ENCODE measurements at places on chromosomes 2 and 18.

- DNase-seq = no peak
Observed at GRCh38 chr18:31510319-31510718, 12.3 kb downstream of the DSG2 start.

DNA sequence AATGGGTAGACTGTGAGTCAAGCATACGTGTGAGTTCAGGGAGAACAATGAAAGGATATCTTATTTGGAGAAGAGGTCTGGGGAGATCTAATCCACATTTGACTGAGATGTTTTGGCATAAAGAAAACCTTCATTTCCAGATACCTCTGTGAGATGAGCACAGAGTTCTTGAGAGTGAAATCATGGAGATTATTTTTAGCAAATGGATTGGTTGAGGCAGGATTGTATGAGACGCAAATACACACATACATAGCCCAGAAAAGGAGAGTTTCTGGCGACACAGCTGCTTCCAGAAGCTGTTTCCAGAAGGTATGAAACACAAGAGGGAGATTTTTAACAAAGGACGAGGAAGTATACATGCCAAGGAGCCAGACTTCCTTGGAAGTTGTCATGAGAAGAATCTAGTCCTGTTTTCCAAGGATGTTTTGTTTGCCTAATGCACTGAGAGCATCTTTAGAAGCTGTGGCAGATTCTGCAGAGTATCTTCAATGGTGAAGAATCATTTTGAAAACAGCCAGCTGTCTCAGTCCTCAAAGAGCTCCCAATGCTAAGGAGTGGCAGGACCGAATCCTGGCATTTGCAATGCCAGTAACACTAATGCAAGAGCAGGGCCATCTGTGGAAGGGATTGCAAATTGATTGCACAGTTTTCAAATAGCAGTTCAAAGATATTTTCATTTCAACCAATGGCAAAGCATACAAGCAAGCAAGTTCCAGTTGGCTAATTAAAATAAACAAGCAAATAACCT lies 177.2 kb downstream of the SETBP1 start:
- DNase-seq = no peak

GRCh38 chr2:216221811-216222210 lies 112.7 kb downstream of the XRCC5 start:
- no peak for DNase-seq

- no peak for DNase-seq
Observed at GRCh38 chr2:107633580-107634147, 193.0 kb upstream of the RGPD4 start.

- DNase-seq = no peak
Observed at GRCh38 chr2:199903111-199903510, 8.0 kb upstream of the C2orf69 start.

GRCh38 chr2:241241669-241242068 lies 53.2 kb downstream of the ANO7 start:
- no peak for DNase-seq

GRCh38 chr18:62396381-62396780 lies 71.3 kb downstream of the TNFRSF11A start:
- DNase-seq = no peak

DNA sequence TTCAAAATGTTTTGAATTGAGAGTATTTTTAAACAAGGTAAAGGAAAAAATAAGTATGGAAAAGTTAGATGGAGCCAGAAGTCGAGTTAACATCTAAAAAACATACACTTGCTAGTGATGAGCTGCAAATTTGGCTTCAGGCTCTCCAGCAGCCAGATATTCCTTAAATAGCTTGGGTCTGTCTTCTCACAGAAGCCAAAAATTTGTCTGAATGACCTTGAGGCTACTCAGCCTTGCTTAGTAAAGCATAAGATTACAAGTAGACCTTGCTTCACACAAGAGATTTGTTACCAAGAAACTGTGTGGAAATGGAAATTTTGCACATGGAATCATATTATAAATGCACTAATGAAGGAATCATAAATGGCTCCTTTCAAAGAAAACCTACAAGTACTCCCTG lies 40.8 kb upstream of the GRB14 start:
- DNase-seq = no peak

DNA sequence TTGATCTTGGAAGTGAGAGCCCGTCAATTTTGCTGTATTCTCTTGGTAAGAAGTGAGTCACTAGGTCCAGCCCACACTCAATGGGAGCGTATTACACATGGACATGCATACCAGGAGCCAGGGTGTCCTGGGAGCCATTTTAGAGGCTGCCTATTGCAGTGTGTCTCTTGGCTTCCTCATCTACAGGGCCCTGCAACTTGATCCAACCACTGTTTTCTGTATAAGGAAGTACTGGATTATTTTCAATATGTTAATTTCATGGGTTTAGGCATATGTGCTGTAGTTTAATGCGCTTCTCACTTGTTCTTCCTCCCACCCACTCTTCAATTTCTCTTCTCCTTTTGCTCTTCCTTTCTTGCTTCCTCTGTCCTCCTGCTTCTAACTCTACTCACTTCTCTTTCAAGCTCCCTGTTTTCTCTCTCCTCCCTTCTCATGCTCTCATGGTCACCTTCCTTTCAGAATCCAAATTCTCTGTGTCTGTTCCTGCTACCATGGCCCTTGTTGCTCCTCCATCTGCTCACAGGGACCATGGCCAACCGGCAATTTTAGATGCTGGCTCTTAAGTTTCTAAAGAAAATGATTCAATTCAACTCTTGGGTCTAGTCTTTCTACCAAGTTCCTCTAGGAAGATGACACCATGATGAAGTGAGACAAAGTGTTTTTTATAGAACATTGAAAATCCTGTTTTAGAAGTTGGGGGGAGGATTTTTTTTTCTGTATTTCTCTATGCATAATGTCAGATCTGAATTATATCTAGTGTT lies 152.0 kb upstream of the ZEB2 start:
- DNase-seq = no peak

DNA sequence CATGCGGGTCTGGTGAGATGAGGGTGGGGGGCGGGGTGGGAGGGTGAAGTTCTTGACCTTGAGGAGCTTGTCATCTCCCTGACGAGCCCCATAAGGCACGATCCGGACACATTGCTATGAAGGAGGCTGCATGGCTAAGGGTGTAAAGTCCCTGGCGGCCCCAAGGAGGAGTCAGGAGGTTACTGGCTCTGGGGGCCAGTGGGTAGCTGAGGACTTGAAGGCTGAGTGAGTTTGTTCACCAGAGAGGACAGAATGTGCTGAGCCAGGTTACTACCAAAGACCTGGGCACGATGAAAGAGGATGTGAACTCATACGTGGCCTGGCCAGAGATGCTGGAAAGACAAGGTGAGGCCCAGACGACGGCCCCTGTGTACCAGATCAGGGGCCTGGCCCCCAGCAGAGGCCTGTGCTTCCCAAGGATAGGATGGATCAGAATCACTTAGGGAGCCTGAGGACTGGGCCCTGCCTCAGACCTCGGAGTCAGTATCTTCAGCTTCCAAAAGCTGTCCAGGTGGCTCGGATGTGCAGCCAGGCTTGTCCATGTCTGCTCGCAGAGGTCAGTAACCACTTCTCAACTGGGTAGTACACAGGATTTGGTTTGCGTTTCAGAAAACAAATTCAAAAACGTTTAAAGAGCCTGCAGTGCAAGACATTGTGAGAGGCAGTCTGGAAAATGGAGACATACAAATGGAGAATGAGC lies 110.9 kb downstream of the RNF144A start:
- DNase-seq = no peak

DNA sequence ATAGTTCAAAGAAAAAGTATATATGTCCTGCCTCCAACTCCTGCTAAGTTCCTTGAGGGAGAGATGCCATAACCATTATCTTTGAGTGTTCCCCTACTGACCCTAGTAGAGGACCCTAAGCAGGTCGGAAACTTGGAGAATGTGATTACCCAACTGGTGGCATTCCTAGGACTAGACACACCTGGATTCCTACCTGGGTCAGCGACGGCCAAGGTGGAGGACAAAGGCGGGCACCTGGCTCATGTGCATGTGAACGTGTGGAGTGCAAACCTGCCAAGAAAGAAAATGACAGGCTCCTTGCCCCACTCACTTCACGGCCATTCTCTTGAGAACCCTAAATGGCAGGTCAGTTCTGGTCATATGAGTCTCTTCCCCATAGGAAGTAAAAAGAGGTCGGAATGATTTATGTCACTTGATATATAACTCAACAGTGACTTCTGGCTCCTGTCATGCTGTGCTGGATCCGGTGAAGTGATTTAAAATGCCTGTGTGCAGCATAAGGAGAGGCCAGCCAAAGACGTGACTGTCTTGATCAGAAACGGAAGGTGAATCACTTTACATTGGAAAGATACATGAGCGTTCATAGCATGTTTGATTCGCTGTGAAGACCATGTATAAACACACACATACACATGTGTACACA lies 371.6 kb downstream of the EIPR1 start:
- DNase-seq = no peak

- DNase-seq = no peak
Observed at GRCh38 chr18:61973273-61974115, 80.7 kb upstream of the RNF152 start.

DNA sequence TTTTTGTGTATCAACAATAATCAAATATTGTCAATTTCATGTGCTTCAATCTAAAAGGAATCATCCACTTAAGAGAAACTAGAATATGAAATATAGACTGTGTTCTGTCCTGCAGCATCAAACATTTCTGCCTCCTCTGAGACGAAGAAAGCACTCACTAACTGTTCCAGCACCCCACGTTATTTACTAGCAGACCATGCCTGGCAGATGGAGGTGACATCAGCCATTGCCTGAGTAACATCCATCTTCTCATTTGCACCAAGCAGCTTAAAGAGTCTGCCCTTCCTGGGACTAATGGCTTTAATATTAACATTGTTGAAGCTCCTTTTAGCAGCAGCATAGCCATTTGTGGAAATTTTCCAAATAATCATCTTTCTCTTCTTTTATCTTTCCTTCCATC lies 25.7 kb downstream of the SGPP2 start:
- no peak for DNase-seq

GRCh38 chr2:205047273-205047839 lies 502.1 kb downstream of the PARD3B start:
- DNase-seq = no peak

DNA sequence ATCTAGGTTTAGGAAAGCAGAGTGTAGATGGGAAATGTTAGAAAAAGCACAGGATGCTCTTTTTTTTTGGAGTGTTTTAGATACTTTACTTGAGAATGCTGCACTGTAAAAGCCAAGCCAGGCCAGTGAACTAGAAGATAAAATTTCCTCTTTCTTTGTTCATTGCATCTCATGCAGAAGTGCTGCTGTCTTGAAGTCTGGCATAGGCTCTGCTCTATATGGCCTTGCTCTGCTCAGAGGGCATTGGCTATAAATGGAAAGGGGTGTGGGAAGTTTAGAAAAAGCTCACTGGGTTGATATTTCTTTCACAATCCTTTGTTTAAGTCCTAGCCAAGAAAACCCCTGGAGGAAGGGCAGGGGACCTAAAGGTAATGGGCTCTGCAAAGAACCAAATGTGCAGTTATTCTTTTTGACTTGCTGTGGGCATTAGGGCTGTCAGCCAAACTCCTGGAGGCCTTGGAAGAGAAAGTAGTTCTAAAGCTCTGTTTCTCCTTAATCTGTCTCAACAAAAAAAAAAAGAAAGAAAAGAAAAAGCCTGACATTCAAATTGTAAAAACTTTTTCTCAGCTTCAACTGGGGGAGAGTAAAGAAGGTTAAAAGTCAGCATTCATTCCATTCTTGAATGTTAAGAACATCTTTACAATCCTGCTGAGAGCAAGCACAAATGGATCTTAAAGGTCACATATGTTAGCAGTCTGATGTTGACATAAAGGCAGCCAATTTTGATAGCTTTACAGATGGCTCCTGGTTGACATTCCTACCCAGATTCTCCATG lies 338.3 kb downstream of the GULP1 start:
- DNase-seq = no peak

DNA sequence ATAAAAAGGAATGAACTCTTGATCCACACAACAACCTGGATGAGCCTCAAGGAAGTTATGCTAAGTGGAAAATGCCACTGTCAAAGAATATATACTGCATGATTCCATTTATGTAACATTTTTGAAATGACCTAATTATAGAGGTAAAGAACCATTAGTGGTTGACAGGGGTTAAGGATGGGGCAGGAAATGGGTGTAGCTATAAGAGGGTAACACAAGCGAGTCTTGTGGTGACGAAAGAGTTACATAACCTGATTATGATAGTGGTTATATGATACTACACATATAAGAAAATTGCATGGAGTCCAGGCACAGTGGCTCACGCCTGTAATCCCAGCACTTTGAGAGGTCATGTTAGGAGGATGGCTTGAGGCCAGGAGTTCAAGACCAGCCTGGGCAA lies 346.6 kb upstream of the PKDCC start:
- no peak for DNase-seq

GRCh38 chr2:12223732-12224131 lies 477.3 kb downstream of the LPIN1 start:
- DNase-seq = peak; percentile 32

- peak; percentile 46 for DNase-seq
Observed at GRCh38 chr18:11789716-11790510, 61.3 kb upstream of the CHMP1B start.

DNA sequence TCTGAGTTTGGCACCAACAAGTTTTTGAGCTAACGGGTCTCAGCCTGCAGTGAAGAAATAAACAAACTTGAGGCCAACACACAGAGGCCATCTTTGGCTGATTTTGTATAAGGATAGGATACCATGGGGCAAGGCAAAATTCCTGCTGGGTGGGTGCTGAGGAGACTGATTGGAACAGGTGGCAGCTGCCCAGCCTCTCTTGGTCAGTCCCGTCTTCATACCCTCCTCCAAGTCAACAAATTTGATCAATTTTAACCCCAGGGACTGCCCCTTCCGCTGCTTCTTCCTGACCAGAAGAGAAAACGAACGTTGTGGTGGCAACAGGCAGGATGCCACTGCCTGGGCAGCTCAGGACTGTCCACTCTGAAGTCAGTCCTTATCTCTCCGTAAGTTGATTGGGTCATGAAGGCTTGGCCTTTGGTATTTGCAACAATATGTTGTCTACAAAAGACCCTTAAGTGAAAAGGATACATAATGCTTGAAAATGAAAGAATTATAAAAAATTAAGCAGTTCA lies 139.3 kb downstream of the SPP2 start:
- no peak for DNase-seq

DNA sequence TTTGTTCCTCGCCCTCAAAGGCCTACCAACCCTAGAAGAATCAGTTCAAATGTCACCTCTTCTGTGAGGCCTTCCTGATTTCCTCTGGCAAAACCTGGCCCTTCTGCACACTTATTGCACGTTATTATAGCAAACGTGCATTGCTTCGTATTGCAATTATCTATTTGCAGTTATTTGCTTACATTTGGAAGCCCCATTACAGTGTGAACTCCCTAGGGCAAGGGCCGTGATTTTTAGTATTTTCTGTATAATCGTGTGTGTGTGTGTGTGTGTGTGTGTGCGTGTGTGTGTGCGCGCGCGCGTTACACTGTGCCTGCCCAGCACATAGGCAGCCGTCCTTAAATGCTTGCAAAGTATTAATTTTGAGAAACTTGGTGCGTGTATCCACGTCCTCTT lies 460 bp upstream of the SEMA4F start:
- no peak for DNase-seq

Measured in OCI-LY7 (cell line).